ENCODE measurements at places on chromosomes 3 and 15.

- peaks cover 7% of the 10 kb centered on the region for H3K4me1 ChIP-seq
- no peaks in the 10 kb centered on the region for H3K36me3 ChIP-seq
- H3K27me3 ChIP-seq: no peaks in the 10 kb centered on the region
- H3K4me3 ChIP-seq: no peak overlapping the region
Observed at GRCh38 chr3:156633335-156633734, 41.1 kb upstream of the TIPARP start.

GRCh38 chr3:147157631-147158030 lies 248.7 kb downstream of the ZIC4 start:
- H3K27me3 ChIP-seq: no peaks in the 10 kb centered on the region
- H3K27ac ChIP-seq: no peak overlapping the region
- no peaks in the 10 kb centered on the region for H3K36me3 ChIP-seq
- no peaks in the 10 kb centered on the region for H3K4me1 ChIP-seq
- DNase-seq: no peak
- H3K4me3 ChIP-seq: no peak overlapping the region

DNA sequence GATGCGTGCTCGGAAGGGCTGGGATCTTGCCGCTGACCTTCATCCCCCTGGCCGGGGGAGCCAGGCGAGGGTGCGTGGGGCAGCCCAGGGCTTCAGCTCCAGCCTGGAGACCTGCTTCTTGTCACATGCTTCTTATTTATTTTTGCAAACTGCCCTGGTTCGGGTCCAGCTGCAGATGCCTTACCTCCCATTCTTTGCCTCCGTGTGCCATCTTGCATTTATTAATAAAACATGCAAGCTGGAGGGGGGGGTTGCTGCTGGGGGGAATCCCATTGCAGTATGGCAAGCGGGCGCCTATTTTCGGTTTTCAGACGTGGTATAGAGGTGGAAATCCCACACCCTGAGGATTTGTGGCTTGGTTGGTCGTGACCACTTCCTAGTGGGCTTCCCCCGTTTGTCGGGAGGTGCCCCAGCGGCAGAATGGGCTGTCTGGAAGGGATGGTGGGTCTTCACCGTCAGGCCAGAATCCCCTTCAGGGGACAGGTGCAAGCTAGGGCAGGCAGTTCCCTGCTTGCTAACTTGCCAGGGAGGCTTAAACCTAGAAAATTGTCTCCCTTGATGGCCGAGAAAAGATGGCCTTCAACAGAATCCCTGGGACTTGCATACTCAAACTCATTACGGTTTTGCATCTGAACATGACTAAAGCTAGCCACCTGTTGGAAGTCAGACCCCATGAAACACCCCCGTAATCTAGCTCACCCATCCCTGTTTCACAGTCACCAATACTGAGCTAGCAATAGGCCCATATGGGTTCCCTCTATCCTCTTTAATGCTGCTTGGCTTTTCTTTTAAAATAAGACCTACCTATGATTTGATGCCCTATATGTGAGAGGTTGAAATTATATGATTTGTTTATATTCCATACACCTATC lies 569 bp downstream of the TMEM266 start:
- H3K4me3 ChIP-seq: peak overlapping the region; percentile 37
- peaks cover 1% of the 10 kb centered on the region for H3K4me1 ChIP-seq
- no peak for DNase-seq
- no peak overlapping the region for H3K27ac ChIP-seq
- no peaks in the 10 kb centered on the region for H3K36me3 ChIP-seq

GRCh38 chr15:72933976-72934375 lies 118.3 kb upstream of the NEO1 start:
- no peaks in the 10 kb centered on the region for H3K4me1 ChIP-seq
- no peaks in the 10 kb centered on the region for H3K27me3 ChIP-seq
- H3K36me3 ChIP-seq: no peaks in the 10 kb centered on the region
- H3K27ac ChIP-seq: no peak overlapping the region
- no peak overlapping the region for H3K4me3 ChIP-seq
- no peak for DNase-seq

DNA sequence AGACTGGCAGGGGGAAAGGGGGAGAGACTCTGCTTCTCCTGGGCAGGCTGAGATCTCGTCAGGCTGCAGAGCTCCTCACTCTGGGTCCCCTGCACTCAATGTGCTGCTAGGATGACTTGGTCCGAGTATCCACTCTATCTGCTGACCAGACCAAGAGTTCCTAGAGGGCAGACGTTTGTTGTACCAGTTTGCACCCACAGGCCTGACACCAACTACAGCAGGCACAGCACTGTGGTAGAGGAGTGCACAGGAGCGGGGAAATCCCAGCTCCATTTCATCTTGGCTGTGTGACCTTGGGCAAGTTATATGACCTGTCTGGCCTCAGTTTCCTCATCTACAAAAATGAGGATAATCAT lies 29.0 kb downstream of the CCDC12 start:
- no peak for DNase-seq
- no peaks in the 10 kb centered on the region for H3K36me3 ChIP-seq
- H3K27ac ChIP-seq: no peak overlapping the region
- no peak overlapping the region for H3K4me3 ChIP-seq
- H3K27me3 ChIP-seq: no peaks in the 10 kb centered on the region

- no peaks in the 10 kb centered on the region for H3K27me3 ChIP-seq
- no peaks in the 10 kb centered on the region for H3K4me1 ChIP-seq
- DNase-seq: no peak
- no peak overlapping the region for H3K4me3 ChIP-seq
Observed at GRCh38 chr3:169268286-169268776, 395.2 kb downstream of the MECOM start.

DNA sequence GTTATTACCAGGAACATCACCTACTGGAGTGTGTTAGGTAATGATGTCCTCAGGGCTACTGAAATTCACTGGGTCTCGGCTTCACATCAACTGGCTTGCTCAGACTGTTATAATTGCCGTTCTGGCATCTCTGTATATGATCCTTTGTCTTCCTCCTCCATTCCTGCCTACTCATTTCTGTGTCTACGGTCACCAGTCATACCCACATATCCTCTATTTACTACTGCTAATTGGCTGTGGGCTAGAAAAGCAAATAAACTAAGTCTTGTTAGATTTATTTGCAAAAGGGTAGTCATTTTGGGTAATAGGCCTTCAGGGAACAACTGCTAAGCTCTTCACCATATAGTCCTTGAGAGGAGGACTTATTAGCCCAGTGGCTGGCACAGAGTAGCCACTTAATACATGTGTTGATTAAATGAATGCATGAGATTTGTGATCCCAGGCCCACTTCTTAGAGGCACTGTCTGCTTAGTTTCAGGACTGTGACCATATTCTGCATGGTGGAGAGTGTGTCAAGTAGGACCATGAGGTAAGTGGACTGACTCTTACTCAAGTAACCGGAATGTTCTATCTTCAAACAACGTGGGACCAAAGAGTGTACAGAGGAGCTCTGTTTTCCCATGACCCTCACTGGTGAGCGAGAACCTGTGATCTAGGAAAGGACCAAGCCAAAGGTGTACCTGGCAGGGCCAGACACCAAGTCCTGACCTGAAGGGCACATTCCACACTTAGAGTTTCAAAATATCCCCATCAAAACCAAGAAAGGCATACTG lies 13.2 kb downstream of the ZDHHC3 start:
- H3K4me3 ChIP-seq: no peak overlapping the region
- H3K36me3 ChIP-seq: no peaks in the 10 kb centered on the region
- H3K27me3 ChIP-seq: no peaks in the 10 kb centered on the region
- DNase-seq: no peak
- H3K27ac ChIP-seq: no peak overlapping the region

GRCh38 chr3:113659101-113659541 lies 37.3 kb downstream of the USF3 start:
- H3K4me1 ChIP-seq: no peaks in the 10 kb centered on the region
- H3K4me3 ChIP-seq: no peak overlapping the region
- no peaks in the 10 kb centered on the region for H3K36me3 ChIP-seq
- no peak for DNase-seq

Measured in ovary (tissue), 10 donors.